ENCODE measurements at places on chromosomes 1 and 21.

DNA sequence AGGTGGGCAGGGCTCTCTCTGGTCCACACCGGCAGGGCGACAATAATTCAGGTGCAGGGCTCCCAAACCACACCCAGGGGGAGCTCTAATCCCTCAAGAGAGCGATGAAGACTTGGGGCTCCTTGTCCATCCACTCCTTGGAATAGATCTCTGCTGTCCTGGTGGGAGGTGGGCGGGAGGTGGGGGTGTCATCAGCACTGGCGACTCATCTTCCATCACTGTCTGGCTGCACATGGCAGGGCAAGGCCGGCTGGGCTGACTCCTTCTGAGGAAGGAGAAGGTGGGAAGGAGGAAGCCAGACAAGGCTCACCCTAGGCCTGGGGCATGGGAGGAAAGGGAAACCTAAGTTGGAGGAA, 29.3 kb downstream of the TNNT2 start:
- peak; percentile 57 for DNase-seq

GRCh38 chr1:157490467-157491165, 61.7 kb downstream of the FCRL5 start:
- peak; percentile 56 for DNase-seq

DNA sequence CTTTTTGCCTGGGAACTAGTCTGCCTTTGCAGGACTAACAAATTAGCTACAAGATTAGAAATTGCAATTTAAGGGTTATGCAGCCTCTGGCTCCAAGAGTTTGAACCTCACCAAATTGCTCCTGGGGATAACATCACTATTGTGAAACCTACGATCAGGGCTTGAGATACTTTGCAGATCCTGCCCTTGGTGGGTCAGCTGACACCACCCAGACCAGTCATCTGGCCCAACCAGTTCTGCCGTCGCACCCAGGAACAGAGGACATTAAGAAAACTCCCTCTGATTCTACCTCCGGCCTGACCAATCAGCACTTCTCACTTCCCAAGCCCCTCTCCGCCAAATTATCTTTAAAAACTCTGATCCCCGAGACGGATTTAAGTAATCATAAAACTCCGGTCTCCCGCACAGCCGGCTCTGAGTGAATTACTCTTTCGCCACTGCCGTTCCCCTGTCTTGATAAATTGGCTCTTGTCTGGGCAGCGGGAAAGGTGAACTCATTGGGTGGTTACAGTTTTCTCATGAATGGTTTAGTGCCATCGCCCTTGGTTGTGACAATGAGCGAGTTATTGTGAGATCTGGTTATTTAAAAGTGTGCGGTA, 32.9 kb upstream of the B3GALT5 start:
- DNase-seq = no peak

- DNase-seq = no peak
Observed at GRCh38 chr1:159821171-159821867, 5.4 kb upstream of the SLAMF8 start.

DNA sequence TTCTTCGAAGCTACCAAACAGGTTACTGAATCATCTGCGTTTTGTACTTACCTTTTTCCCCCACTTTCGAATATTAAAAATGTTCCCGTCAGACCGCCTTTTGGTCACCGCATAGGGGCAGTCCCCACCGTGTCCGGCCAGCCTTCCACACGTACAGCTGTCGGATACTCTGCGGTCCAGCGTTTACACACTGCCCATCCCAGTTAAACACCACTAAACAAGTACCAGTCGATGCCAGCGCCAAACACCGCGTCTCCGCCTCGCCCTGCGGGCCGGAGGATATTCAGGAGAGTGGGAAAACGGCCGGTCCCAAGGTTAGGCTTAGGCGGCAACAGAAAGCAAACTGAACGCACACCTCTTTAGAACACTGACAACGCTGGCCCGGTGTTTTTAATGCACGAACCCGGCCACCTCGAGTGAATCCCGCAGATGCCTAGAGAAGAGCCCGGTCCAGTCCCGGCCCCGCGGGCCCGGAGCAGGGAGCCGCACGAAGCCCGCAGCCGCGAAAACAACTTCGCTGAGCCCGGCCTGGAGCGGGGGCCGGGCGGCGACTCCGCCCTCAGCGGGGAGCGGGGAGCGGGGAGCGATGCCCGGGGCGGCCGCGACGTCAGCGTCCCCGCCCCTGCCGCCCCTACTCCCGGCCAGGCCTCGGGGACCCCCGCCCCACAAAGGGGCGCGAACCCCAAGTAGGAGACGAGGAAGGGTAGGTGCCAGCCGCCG, 730 bp upstream of the PHF13 start:
- no peak for DNase-seq
